ENCODE measurements at places on chromosomes 12 and 14.

DNA sequence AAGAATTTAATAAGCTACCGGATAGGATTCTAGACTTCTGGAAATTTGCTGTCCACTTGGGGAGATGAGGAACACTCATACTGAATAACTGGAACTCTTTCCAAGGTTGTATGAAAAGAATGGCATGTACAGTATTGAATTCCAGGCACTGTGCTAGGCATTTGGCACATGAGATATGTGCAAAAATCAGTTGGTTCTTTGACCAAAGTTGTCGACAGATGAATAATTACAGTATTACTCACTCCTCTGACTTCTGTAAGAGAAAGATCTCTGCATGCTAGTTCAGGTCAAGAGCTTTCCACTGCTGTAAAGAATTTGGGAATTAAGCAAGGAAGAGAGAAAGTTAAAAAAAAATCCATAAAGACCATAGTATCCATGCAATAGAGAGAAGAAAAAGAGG lies 764.7 kb downstream of the BCL11B start:
- DNase-seq = no peak

DNA sequence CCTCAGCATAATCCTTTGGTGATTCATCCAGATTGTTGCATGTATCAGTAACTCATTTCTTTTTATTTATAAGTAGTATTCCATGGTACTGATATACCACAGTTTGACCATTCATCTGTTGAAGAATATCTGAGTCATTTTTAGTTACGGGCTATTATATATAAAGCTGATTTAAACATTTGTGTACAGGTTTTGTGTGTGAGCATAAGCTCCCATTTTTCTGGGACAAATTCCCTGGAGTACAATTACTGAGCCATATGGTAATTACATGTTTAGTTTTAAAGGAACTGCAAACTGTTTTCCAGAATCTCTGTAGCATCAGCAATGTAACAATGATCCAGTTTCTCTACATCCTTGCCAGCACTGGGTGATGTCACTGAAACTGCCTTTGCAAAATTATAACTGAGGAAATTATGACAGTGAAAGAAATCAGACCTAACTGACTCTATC lies 236.2 kb upstream of the KRR1 start:
- DNase-seq = no peak

GRCh38 chr14:103801459-103801858 lies 45.9 kb downstream of the PPP1R13B start:
- no peak for DNase-seq

- DNase-seq = peak; percentile 81
Observed at GRCh38 chr14:68248481-68249255, 429.1 kb downstream of the RAD51B start.

DNA sequence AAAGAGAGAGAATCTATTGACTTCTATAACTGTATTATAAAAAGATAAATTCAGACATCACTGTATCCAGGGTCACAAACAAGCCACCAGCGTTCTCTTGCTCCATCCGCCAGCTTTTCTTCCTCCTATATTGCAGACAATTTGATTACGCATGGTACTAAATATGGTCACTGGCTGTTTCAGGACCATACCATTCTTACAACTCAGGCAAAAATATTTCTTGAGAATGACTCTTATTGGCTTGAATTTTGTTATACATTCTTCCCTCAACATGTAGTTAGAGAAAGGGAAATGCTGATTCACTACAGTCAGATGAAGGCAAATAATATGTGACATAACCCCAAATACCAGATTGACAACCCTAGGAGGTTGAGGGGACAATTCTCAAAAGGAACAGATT lies 101.3 kb downstream of the SLC6A15 start:
- DNase-seq = no peak

DNA sequence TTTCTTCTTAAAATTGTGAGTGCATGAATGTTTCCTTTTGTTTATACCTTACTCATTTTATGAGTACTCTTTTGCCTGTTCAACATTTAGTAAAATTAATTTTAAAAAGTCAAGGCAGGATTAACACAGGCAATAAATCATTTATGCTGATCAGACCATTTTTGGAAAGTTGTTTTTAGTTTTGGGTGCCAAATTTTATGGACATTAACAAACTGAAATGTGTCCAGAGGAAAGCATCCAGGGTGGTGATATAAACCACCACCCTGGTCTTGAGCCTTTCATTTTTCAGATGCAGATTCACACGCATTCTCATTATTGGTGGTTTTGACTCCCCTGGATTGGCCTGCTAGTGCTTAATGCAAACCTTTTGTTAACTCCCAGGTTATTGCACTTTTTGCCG lies 26.3 kb downstream of the RASSF8 start:
- DNase-seq = no peak

- DNase-seq = no peak
Observed at GRCh38 chr14:92644171-92644969, 104.1 kb downstream of the LGMN start.

GRCh38 chr12:110998971-110999370 lies 78.6 kb upstream of the MYL2 start:
- no peak for DNase-seq

- no peak for DNase-seq
Observed at GRCh38 chr12:79414252-79414651, 276.5 kb downstream of the PAWR start.

DNA sequence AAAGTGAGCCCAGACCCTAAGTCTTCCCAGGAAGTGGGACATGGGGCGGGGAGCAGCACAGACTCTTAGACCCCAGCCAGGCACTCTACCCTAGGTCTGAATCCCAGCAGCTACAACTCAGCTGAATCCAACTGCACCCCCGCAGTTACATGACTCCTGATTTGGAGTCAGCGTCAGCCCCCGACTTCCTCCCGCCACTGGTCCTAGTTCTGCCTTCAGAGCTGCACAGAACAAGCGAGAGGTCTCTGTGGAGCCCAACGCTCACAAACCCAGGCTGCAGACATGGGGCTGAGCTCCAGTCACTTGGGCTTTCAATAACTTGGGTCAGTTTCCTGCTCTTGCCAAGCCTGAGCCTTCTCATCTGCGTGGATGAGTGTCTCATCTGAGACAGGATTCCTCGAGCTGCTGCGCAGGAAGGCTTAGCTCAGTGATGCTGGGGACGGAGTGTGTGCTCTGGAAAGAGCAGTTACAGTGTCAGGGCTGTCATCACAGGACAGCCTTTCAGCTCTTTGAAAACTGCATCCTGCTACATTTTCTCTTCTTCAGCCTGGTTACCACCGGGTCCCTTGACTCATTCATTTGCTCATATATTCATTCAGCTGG lies 30.6 kb upstream of the NXPH4 start:
- no peak for DNase-seq

DNA sequence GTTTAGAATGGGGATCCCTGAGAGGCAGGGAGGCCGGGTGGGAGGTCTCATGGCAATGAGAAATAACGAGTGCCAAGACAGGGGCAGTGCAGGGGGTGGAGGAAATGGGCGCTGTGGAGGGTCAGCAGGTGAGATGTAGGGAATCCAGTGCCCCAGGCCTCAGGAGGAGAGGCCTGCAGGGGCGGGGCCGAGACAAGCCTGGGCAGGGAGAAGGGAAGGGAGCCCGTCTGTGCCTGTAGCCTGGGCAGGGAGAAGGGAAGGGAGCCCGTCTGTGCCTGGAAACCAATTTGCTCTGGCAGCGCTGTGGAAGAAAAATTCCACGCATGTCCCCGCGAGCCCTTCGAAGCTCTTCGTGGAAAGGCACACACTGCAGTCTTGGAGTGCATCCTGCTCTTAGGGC lies 10.6 kb upstream of the NCOR2 start:
- no peak for DNase-seq

GRCh38 chr14:96507723-96508122 lies 5.5 kb downstream of the PAPOLA start:
- DNase-seq = no peak

DNA sequence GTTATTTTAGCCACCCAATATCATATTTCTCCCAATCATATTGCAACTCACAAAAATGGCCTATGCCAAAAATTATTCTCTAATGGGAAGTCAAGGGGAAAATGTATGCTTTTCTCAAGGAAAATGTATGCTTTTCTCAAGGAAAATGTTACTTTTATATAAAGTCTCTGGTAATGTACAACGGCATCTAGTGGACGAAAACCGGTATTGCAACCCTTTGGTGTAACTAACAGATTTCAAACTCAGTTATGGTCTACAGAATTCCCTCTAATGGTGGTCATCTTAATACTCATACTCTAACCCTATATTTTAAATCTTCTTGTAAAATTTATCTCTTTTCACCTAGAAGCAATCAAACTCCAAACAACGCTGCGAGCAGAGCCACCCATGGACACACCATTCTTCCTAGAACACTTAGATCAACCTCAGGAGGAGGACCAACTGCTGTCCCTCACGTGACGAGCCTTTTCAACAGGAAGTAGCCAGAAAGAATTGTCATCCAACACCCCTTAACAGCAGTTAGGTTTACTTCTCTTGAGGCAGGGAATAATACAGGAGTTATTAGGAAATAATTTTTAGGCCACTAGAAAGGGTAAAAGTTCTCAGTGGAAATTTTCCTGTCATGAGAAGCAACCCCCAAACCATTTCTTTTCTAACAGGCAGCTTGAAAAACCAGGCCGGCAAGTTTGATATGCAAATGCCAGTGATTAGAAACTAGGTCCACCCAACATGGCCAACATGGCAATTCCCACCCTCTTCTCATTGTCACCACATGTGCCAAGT lies 20.1 kb downstream of the APOBEC1 start:
- DNase-seq = peak; percentile 34

- DNase-seq = no peak
Observed at GRCh38 chr12:70043490-70044138, 199.6 kb upstream of the CNOT2 start.

DNA sequence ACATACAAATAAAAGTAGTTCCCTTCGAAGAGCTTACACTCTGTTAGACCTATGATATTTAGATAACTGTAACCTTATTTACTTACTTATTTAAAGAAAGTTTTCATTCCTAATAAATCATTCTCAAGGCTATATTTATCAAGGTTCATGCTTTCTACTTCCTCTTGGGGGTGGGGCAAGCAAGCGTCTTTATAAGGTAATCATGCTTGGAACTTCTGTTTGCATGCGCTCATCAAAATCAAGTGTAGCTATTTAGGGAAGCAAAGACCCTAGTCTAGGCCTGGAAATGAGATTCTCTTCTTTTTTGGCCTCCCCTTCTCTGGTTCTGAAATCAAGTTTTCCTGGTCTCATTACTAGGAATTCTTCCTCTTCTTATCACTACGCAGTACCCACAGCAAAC lies 766 bp downstream of the RERG start:
- DNase-seq = no peak

DNA sequence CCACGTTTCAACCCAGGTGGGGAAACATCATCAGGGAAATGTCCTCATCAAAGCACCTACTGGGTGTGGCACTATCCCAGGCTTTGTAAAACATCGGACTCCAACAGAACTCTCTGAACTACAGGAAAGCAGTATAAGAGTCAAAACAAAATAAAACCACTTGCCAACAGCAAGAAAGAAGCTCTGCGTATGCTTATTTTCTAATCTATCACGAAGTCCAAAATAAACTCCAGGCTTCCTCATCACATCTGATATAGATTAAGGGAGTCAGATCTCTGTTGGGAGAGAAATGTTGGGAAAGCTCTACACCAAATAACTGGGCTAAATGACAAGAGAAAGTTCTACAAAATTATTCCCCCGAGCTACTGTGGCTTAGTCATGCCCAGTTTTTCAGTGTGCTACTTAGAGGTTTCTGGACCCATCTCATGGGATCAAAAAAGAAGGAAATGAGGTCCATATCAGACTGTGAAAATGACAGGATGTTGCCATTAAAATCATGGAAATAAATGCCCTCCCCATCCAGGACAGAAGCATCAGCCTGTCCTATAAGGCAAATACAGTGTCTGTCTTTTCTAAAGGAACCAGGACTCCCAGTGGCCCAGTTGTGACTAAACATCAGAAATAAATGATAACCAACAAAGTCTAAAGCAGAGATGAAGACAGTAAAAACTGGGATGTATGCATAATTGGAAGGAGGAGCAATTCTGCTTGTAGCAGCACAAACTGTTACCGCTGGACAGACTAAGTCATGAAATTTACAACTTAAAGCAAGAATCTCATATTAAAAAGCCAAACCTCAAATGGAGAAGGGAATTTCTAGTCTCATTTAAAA lies 149.5 kb downstream of the STXBP6 start:
- no peak for DNase-seq

DNA sequence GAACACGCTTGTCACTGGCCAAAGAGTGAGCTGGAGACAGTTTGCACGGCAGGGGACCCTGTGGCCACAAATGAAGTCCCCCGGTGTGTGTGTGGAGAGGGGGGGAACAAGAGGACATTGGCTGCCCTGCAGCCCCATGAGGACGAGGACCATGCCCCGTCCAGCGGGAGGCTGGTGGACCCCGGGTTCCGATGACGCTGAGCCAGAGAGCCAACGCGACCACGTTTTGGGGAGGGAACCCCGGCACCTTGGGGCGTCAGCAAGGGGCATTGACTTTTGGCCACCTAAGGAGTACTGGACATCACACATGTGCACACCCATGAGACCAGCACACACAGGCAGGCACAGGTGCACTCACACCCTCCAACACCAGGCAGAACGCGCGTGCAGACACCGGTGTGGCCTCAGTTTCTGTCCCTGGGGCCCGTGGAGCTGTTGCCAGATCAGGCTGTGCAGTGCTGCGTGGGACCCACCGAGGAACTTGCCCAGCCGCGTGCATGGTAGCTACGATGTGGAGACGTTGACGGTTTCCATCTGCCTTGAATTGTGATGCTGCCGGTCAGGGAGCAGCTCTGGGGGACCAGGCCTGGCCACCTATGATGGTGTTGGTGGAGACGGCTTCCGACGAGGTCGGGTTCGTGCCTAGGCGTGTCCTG lies 26.5 kb downstream of the NOC4L start:
- no peak for DNase-seq

DNA sequence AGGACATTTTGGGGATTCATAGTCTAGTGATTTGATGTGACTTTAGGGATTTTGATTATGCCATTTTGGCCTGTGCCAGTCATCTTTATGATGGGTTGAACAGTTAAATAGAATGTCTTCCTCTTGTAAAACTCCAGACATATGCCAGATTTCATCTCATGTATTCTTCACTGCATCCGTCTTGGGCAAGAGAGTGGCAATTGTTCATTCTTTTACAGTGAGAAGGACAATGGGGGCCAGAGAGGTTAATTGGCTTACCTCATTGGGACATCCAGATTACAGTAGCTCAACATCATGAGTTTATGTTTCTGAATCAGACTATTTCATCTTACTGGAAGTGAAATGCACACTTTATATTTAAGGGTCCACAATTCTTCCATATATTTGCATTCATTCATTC lies 108.2 kb upstream of the SLC38A2 start:
- no peak for DNase-seq

GRCh38 chr12:105670672-105671071 lies 340.2 kb downstream of the C12orf75 start:
- DNase-seq = no peak

DNA sequence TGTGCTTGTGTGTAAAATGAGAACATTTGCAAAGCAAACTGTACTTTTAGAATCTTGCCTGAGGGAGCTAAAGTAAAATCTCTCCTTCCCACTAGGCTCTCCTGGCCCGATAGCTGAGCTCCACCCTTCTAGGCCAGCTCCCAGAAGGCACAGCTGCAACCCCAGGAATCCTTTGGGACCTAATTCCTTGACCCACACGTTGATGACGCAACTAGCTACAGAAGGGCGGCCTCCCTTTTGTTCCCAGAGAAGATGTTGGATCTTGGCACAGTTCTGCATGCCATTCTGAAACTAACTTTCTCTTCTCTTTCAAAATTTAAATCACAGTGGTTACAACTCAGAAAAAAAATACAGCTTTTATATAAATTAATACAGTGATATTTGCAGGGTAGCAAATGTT lies 268.1 kb downstream of the EGLN3 start:
- no peak for DNase-seq
